ENCODE measurements at places on chromosomes 7 and 10.

DNA sequence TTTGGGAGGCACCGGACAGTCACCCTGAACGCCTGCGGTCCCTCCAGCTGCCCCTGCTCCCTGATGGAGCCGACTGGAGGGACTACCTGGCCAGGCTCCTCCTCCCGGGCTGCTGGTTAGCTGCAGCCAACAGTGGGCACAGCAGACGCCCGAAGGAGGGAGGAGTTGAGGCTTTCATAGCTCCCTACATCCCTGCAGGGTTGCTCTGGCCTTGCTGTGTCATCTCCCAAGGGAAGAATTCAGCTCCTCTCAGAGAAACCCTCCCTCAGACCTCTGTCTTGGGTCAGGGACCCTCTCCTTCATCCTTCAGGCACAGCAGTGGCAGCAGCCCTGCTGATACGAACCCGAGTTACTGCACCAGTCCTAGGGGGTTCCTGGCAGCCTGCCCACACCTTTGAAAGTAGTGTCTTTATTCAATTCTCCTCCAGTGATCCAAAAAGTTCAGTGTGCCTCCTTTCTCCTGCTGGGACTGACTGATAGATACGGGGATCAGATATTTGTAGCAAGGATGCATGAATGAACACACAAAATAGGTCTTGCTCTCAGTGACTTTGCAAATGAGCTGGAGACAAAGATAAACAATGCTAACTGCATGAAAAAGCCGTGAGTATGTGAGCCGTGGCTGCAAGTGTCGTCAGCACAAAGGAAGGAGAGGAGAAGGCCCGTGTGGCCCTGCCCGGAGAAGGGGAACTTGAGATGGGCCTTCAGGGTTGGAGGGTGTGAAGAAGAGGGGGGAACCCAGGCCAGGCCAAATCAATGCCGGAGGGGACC is 136.6 kb downstream of the PRKAG2 start:
- no peak for DNase-seq

GRCh38 chr10:23516530-23516929 is 77.7 kb downstream of the OTUD1 start:
- no peak for DNase-seq

DNA sequence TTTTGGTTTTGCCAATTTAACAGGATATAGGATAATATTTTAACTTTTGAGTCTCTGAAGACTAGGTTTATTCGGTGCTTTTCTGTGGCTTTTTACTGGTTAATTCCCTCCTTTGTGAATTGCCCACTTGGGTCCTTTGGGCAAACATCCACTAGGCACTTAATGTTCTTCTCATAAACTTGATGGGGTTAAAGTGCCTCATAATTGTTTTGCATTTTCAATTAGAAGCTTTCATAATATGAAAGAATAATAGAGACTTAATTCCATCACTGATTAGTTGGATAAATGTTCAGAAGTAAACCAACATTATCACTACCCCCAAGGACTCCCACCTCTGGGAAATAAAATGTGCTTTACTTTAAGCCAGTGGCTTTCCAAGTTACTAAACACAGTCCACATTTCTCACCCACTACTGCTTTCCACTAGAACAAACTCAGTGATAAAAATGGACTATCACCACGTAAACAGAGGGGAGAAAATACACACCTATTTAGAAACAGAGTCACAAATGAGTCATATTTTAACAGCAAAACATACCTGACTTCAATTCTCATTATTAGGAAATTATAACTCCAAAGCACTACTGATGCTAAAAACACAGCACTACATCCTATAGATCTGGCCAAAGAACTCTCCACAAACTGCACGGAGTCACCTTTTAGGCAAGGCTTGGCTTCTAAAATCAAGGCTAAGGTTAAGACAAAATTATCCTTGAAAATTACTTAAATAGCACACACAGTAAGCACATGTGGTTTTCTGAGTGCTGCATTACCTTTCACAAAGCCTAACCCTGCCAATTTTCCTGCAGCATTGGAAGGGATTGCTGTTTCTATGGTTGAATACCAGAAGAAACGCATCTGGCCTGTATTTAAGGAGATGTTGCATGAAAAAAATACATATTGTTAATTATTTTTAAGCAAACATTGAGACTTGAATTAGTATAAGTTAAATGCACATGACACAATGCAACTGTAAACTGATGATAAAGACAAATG is 41.2 kb downstream of the PARD3 start:
- no peak for DNase-seq

GRCh38 chr10:60964257-60965235 is 20.6 kb upstream of the RHOBTB1 start:
- DNase-seq = no peak

GRCh38 chr10:31656851-31657433 is 271.7 kb downstream of the ARHGAP12 start:
- no peak for DNase-seq

DNA sequence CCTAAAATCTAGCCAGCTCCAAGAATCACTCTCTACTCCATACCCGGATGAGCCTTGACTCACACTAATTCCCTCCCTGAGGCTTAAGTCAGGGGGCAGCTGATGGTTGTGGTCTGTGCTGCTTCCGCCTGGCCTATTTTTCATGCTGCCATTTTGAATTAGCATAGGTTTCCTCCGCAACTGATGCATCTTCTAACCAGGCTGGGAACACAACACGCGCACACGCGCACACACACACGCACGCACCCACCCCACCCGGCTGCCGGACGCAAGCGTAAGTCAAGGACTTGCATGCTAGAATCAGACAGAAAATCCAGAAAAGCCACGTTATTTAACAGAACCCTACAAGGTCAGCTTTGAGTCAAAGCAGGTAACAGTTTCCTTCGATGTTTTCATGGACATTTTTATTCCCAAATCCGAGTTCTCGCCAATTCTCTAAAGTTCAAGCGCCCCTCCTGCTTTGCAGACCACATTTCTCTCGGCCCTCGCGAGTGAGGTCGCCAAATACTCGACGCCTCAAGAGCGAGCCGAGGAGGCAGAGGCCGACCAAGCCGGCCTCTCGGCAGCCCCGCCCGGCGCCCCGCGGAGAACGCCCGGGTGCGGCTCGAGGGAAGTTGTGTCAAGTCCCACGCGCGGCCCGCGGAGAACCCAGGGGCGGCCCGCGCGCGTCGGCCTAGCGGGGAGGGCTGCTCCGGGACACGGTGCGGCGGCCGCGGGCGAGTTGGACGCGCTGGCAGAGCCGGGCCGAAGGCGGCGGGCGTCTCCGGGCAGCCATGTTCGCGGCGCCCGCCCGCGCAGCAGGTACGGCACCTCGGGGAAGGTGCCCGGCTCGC is 961 bp downstream of the SCRN1 start:
- peak; percentile 63 for DNase-seq

All from skeletal muscle cell (primary cell).